Foreskin keratinocyte (primary cell): ENCODE measurements at places on chromosomes 16 and 17. TPM values are rescaled to one million over a fixed set of nuclear protein-coding genes. Genes with fewer than 3 reads are reported as not detected.

Gene HMOX2
- total RNA-seq: 140 and 152 TPM in 2 replicates

Gene KRTAP4-1
- total RNA-seq: not detected in 2 replicates

Gene B4GALNT2
- 0.31 and 0.53 TPM in 2 replicates for total RNA-seq

Gene C17orf113
- 0.18 and 0.31 TPM in 2 replicates for total RNA-seq

Gene TMEM231
- 9.0 and 10.3 TPM in 2 replicates for total RNA-seq

Gene KRTAP4-3
- not detected in 2 replicates for total RNA-seq

Gene ARHGAP44
- 2.8 and 3.0 TPM in 2 replicates for total RNA-seq

Gene TMEM238L
- total RNA-seq: not detected in 2 replicates

Gene CCDC154
- 0.07 and 0.14 TPM in 2 replicates for total RNA-seq

Gene PRKCB
- 0.20 TPM in 1 of 2 replicates, not detected in the other for total RNA-seq

Gene TNFRSF12A
- 435 and 449 TPM in 2 replicates for total RNA-seq

Gene SYT17
- 0.14 and 0.20 TPM in 2 replicates for total RNA-seq

Gene ZNF668
- total RNA-seq: 11.9 and 12.6 TPM in 2 replicates

Gene CCL8
- not detected in 2 replicates for total RNA-seq

Gene ARHGDIG
- not detected in 2 replicates for total RNA-seq

Gene DNAI2
- not detected in 2 replicates for total RNA-seq

Gene PLK1
- total RNA-seq: 55.4 and 78.4 TPM in 2 replicates

Gene PTRH2
- total RNA-seq: 24.9 and 38.2 TPM in 2 replicates

Gene CDYL2
- 6.2 and 8.9 TPM in 2 replicates for total RNA-seq

Gene KRTAP1-1
- not detected in 2 replicates for total RNA-seq

Gene CCL22
- not detected in 2 replicates for total RNA-seq

Gene KCNH6
- not detected in 2 replicates for total RNA-seq

Gene SOX8
- not detected in 2 replicates for total RNA-seq

Gene RSKR
- total RNA-seq: 4.5 and 6.4 TPM in 2 replicates

Gene SLC35G6
- total RNA-seq: not detected in 2 replicates

Gene KRTAP2-4
- total RNA-seq: not detected in 2 replicates

Gene CHST6
- total RNA-seq: 1.4 and 1.5 TPM in 2 replicates

Gene ATMIN
- total RNA-seq: 30.0 and 32.5 TPM in 2 replicates

Gene CRYBA1
- not detected in 2 replicates for total RNA-seq

Gene C16orf46
- total RNA-seq: 0.24 and 0.25 TPM in 2 replicates

Gene UNK
- total RNA-seq: 15.0 and 16.3 TPM in 2 replicates

Gene XYLT1
- total RNA-seq: 11.5 and 21.9 TPM in 2 replicates

Gene NPB
- 0.21 and 0.27 TPM in 2 replicates for total RNA-seq

Gene GFAP
- total RNA-seq: 0.10 and 0.39 TPM in 2 replicates

Gene ST6GALNAC1
- total RNA-seq: 0.14 TPM in 2 replicates

Gene KRT24
- total RNA-seq: 0.07 TPM in 1 of 2 replicates, not detected in the other

Gene ALDH3A1
- 0.95 and 1.0 TPM in 2 replicates for total RNA-seq

Gene SMYD4
- total RNA-seq: 9.6 TPM in 2 replicates

Gene ANKRD11
- 67.0 and 73.2 TPM in 2 replicates for total RNA-seq

Gene WRAP53
- total RNA-seq: 20.0 and 26.9 TPM in 2 replicates

Gene CCT6B
- total RNA-seq: 0.48 and 0.60 TPM in 2 replicates

Gene EVI2A
- 0.11 TPM in 1 of 2 replicates, not detected in the other for total RNA-seq

Gene RNF222
- total RNA-seq: 0.07 TPM in 1 of 2 replicates, not detected in the other
